ENCODE measurements at places on chromosomes 3 and 15.

DNA sequence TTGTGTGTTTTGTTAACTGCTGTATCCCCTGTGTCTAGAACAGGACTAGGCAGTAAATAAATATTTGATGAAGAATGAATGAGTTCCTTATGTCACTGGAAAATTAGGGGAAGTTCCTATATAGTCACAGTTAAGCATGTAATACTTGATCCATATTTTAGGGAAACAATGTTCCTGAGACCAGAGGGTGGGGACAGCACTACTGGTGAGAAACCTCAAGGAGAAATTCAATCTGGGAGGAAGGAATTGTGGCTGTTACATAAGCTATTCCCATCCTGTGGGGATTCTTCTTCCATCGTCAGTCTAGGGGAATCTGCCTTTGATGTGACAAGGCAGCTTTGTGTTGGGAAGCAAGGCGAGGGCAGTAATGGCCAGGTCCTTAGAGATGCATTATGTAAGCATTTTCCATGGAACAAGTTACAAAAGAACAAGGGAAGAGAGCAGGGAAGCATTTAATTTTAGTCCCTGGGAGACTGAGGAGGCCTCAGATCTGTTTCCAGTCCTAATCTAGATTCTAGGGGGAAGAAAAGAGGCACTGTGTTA lies 219.3 kb upstream of the TTC14 start:
- no peak for DNase-seq

DNA sequence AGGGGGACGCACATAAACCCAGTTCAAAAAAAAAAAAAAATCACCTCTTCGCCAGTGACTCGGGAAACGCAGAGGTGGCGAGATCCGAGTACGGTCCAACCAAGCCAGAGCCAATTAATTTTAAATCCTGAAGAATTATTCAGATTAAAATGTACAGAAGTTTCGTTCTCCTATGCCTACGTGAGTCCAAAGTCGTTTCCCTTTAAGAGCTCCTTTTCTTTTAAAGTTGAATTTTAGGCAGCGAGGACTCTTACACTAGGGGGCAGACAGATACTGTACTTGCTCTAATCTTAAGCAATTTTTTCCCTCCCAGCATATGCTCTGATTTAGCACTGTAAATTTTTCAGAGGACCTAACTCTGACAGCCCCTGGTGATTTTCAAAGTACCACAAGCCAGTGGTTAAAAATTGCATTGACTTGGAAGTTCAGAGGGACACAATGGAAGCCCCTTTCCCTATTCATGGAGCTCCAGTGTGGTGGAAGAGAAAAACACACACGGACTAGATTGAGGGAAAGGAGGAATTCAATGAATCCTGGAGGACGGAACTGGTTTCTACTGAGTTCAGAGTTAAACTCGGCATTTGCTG lies 3.3 kb upstream of the NR2F2 start:
- DNase-seq = peak; percentile 40

DNA sequence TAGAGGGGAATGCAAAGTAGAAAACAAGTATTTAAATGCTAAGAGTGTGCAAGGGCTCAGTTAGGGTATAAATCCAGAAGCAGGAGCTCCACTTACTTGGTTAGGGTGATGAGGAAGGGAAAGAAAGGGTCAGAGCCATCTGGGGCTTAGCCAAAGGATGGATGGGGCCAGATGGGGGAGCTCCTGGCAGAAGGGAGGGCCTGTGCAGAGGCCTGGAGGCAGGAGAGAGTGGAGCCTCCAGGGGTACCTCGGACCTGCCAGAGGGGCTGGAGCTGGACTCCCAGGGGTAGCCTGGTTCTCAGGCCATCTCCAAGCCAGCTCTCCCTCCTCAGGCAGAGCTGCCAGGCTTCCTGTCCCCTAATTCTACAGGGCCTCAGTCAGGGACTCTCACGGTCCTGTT lies 506.3 kb downstream of the SHQ1 start:
- no peak for DNase-seq

- no peak for DNase-seq
These were observed 16.4 kb downstream of the TGFBR2 start for GRCh38 chr3:30622790-30623189.

DNA sequence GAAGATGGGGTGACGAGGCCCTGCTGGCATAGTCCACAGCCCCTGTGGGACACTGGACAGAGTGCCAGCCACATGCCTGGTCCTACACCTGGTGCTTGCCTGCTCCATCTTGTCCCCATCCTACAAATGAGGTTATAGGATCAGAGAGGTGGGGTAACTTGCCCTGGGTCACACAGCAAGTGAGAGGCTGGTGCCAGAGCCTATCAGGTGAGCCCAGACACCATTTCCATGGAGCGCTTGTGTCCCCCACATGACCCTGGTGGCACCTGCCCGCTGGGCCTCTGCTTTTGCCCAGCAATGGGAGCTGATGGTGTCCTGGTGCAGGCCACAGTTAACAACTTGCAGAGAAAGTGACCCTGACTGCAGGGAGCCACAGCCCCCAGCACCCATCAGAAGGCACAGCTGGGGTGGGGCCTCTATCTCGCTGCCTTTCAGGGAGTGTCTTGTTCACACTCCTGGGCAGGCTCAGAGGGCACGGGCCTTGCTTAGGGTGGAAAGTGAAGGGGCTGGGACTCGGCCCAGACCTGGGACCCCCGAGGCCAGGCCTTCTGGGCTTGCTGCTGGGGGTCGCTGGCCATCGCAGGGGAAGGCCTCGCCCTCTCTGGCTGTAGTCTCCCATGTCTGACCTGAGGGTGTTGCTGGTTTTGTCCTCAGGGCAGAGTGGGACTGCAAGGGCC lies 7.2 kb downstream of the PLXNA1 start:
- no peak for DNase-seq

- DNase-seq = no peak
These were observed 7.3 kb downstream of the TBC1D2B start for GRCh38 chr15:78070049-78070700.

GRCh38 chr3:50207359-50208042 lies 2.4 kb downstream of the SLC38A3 start:
- DNase-seq = no peak

DNA sequence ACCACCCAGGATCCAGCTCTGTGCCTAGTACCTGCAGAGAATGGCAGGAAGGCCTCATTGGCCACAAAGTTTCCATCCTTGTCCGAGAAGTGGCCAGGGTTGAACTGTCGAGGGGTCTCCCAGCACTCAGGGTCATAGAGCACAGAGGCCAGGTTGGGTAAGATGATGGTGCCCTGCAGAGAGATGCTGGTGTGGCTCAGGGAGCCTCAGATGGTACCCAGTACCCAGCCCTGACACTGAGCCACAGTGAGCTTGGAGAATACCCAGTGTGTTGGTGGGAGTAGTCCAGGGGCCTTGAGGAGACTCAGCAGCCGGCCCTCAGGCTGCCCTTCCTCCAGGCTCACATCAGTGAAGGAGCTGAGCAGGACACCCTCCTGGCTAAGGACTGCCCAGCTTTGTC lies 11.5 kb upstream of the PARL start:
- no peak for DNase-seq

GRCh38 chr3:45981346-45982074 lies 14.1 kb downstream of the FYCO1 start:
- DNase-seq = no peak

DNA sequence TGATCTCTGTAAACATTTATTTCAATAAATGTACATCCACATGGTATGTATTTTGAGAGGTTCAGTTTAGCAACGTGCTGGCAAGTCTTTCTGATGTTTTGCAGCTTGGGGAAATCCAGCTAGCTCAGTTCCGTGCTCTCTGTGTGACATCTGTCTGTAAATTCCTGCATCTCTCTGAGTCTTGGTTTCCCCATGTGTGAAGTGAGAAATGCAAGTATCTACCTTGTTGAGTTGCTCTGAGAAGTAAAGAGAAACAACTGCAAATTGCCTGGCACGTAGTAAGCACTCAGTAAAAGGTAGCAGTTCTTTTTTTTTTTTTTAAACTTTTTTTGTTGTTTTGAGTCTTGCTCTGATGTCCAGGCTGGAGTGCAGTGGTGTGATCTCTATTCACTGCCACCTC lies 30.2 kb upstream of the MORF4L1 start:
- DNase-seq = no peak

- peak; percentile 65 for DNase-seq
These were observed 31.5 kb downstream of the ESYT3 start for GRCh38 chr3:138465925-138466324.

DNA sequence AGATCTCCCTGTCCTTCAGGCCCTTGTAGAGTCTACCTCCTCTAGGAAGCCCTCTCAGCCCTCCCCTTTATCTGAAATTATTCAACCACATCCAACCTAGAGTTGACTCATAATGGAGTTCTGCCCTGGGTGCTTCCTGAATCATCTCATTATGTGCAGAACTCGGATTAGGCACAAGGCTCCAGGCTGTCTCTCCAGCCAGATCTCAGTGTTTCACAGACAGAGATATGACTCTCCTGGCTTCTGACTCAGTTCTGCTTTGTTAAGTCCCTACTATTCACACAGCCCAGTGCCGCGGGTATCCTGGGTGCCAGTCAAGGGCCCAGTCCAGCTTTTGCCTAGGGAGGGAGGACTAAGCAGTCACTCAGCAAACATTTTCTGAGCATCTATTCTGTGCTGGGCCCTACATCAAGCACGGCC lies 9.3 kb downstream of the STRA6 start:
- DNase-seq = no peak
